ENCODE measurements at places on chromosomes 5 and 9.

GRCh38 chr5:157372472-157372822, 87.6 kb upstream of the NIPAL4 start:
- DNase-seq: no peak

- no peak for DNase-seq
Measured at GRCh38 chr9:91340395-91340967, 21.2 kb downstream of the AUH start.

DNA sequence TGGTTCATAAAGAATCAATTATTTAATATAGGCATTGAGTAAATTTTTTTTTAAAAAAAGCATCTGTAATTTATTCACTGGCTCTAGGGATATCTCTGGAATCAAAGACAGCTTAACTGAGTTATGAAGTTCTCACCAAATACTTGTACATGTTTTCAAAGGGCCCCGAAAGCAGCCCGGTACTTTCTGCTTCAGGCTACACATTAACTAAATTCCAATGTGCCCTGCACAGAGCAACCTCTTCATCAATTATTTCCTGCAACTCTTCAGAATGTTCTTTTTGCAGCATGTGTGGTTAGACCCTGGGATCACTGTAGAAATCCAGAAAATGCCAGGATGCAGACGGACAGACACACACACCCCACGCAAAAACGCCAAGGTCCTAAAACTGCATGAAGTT, 209.0 kb downstream of the EFNA5 start:
- DNase-seq: peak; percentile 25

DNA sequence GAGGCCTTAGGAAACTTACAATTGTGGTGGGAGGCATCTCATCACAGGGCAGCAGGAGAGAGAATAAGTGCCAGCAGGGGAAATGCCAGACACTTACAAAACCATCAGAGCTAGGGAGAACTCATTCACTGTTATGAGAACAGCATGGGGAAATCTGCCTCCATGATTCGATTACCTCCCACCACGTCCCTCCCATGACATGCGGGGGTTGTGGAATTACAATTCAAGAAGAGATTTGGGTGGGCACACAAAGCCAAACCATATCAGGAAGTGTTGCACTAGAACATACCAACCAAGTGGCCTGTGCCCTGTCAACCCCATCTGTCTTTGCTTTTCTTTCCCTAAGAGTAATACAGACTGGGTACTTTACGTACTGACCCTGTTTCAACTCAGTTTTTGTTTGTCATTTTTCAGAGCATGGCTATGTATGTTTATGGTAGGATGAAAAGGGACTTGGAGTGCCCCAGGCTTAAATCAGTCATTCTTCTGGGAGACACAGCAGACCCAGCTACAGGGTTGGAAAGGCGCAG, 58.3 kb upstream of the TGFBR1 start:
- no peak for DNase-seq

DNA sequence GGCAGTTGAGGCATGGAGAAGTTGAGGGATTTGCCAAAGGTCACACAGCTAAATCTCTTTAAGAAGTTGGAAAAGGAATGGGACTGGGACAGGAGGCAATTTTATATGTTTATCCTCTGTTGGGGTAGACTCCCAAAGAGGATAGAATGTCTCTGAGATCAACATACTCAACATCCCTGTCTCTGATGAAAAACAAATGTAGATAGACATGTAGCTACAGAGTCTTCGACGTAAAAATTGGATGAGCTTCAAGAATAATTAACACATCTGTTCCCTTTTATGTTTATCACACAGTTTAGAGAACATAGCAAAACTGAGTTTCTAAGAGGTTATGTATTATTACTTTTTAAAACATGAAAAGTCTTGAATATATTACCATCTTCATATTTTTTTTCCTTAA, 204.6 kb upstream of the CD180 start:
- no peak for DNase-seq

DNA sequence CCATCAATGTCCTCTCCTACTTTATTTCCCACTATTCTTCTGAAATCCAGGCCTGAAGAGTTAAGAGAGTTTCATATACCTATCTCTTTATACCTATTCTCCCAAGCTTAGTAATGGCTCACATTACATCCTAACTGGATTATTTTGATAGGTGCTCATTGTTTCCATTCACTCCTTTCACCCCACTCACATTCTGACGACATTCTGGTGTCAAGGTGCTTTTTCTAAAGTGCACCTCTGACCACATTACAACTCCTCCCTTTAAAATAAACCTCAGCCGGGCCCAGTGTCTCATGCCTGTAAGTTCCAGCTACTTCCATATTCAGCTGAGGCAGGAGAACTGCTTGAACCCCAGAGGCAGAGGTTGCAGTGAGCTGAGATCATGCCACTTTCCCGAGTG, 417.1 kb downstream of the BNC2 start:
- DNase-seq: no peak

- DNase-seq: no peak
Measured at GRCh38 chr5:135478938-135479337, 26.8 kb upstream of the TIFAB start.

DNA sequence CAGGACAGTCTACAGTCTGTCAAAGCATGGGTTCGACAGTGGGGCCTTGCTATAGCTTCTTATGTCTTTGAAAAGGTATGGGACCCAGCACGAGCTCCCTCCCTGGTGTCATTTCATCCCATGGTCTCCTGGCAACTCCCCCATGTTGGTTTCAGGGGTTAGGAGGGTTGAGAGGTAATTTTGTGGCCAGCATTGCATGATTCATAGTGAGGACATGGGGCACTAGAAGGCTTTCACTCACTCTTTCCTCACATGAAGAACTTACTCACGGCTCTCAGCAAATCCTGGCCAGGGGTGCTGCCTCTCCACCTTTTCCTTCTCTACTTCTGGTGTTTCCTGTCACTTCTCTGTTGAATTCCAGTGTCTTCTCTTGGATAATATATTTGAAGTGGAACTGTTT, 134.7 kb upstream of the TNPO1 start:
- no peak for DNase-seq

DNA sequence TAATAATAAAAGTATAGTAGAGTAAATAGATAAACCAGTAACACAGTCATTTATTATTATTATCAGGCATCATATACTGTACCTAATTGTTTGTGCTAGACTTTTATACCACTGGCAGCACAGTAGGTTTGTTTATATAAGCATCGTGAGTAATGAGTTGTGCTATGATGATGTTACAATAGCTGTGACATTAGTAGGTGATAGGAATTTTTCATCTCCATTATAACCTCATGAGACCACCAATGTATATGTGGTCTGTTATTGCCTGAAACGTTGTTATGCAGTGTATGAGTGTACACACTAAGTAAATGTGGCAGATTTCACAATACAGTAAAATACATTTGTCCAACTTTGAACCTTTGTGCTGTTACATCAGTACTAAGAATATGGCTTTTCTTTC, 72.7 kb upstream of the SPATA31D4 start:
- no peak for DNase-seq

DNA sequence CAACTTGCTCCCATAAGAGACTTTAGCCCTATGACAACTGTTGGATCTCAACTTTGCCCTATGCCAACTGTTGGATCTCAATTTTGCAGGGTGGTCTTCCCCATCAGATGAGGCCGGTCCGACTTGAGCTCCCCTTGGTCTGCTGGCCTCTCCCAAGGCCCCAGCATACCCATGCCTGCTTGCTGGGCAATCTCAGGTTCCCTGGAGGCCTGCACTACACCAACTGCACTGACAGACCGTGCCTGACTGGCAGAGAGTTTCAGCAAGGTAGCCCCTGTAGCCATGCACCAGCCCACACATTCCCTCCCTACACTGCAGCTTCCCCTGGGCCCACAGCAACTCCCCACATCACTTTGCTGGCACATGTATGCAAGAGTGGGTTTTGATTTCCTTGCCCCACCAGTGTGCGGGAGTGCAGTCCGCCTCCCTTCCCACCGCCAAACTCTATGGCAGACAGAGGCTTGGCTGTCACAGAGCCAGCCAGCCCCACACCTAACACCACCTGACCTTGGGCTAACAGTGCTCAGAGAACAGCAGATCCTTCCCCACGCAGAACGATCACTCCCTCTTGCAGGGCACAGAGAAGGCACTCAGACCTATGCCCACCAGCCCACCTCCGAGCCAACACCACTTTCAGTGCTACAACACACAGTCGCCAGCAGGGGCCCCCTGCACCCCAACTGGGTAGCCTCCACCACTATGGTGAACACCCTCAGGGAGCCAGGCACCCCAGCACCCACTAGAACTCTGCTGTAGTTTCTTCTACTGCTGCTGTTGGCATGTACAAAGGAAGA, 279.9 kb upstream of the COX7C start:
- no peak for DNase-seq

DNA sequence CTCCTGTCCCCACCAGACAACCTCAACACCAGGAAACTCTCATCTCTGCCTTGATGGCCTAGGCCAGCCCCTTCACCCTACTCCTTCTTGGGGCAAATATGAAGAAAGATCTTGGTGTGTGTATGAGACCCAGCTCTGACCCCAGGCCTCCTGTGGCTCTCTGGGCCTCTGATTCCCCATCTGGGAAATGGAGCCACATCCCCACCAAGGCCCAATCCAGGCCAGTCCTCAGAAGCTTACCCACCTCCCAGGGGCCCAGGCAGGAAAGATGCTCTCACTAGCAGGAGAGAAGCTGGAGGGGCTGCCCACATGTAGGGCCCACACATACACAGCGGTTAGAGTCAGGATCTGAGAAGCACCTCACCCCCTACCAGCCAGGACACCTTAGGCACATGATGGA, 38.9 kb downstream of the BICD2 start:
- no peak for DNase-seq

DNA sequence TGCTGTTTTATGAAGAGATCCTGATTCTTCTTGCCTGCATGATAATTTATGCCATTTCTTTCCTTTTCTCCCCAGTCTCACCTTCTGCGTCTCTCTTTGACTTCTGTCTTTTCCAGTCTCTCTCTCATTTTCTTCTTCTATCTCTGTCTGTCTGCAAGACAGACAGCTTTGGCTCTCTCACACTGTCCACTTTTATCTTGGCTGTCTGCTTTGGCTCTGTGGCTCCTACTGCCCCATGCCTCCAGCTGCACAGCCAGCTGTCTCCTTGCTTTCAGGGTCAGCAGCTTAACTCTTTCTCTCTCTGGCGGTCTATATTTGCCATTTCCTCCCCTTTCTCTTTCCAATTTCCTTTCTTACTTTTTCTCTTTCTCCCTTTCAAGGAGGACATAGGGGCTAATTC, 971.1 kb upstream of the COX7C start:
- DNase-seq: no peak

All from trophoblast cell (in vitro differentiated cells and primary cell).